ENCODE measurements at places on chromosomes 3 and 15.
A peak's percentile ranks its signal among the peaks of the same experiment; 100 is the strongest.

GRCh38 chr3:30750967-30751366 is 143.5 kb downstream of the GADL1 start:
- DNase-seq = no peak

DNA sequence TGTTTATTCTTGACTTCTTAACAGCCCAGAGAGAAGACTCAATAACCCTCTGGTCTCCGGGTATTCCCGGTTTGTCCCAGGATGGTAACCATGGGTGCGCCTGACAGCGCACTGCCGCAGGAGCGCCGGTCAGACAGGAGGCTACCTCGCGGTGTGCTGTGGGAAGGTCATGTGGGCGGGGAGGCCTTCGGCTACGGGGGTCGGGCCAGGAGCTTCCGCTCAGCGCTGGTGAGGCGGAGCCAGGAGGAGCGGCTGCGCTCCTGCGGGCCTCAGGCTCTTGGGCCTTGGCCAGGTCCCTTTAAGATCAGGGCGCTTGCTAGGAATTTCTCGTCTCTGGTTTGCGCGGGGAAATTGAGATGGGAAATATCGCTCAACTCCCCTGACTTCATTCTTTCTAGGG is 182.3 kb upstream of the NDN start:
- DNase-seq = peak; percentile 57

DNA sequence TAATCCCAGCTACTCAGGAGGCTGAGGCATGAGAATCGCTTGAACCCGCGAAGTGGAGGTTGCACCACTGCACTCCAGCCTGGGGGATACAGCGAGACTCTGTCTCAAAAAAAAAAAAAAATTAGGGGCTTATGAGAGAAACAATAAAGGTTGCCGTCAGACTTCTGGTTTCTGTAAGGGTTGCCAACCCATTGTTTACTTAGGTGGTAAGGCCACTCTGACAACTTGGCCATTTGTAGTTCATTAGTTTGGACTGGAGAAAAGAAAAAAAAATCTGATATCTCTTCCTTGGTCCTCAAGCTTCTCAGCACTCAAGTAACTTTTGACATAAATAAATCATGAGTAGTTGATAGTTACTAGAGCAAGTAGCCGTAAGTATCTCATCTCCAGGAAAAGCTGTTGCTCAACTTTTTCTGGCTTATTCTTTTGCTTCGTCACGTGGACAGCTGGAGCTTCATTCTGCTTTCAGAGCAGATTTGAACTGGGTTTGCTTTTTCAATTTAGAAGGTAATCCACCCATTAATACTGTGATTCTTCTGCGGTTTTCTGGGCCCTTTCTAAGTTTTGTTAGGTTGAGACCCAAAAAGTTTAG is 9.4 kb downstream of the SNX1 start:
- no peak for DNase-seq

GRCh38 chr3:69235882-69236281 is 113.5 kb upstream of the LMOD3 start:
- DNase-seq = no peak

- DNase-seq = no peak
Measured at GRCh38 chr3:177149106-177149505, 48.2 kb downstream of the TBL1XR1 start.

- no peak for DNase-seq
Measured at GRCh38 chr15:64536244-64536836, 76.0 kb downstream of the ZNF609 start.
